ENCODE measurements at places on chromosomes 4 and X.
A peak's percentile ranks its signal among the peaks of the same experiment; 100 is the strongest.

DNA sequence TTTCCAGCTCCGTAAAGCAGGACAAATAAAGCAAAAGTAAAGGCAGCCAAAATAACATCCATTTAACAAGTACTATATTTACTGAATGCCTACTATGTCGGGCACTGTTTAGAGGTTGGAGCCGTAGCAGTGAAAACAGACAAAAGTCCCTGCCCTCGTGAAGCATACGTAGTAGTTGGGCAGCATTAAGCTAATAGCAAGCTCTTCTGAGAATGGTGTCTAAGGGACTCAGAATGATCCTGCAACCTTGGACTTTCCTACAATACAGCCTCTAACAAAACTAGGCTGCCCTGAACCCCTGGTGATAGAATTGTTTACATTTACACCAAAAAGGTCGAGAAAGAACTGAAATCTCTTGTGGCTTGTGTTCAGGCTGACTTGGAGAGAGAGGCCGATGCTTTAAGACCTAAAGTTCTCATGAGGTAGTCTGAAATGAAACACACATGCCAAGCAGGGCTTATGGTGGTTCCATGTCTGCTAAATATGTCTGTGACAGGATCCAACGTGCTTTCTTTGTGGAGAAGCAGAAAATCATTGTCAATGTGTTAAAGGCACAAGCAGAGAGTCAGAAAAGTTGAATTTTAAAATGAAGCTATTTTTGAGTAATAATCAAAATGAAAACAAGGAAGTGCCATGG, 898 bp upstream of the PDGFC start:
- DNase-seq, result no peak

DNA sequence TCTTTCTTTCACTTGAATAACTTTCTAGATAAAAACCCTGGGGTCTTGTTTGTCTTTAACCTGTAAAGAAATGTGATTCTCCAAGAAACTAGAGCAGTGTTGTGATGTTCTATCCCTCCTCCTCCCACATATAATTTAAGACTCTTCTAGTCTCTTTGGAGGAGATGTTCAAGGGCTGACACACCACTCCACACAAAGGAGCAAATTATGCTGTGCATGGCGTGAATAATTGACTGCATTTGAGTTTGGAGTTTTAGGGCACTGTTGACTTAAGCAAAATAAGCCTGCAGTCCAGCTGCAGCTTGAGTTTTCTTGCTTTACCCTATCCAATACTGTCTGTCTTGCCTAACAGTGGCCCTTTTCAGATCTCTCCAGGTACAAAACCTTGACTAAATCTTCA, 119.7 kb downstream of the CHRDL1 start:
- DNase-seq, result no peak

DNA sequence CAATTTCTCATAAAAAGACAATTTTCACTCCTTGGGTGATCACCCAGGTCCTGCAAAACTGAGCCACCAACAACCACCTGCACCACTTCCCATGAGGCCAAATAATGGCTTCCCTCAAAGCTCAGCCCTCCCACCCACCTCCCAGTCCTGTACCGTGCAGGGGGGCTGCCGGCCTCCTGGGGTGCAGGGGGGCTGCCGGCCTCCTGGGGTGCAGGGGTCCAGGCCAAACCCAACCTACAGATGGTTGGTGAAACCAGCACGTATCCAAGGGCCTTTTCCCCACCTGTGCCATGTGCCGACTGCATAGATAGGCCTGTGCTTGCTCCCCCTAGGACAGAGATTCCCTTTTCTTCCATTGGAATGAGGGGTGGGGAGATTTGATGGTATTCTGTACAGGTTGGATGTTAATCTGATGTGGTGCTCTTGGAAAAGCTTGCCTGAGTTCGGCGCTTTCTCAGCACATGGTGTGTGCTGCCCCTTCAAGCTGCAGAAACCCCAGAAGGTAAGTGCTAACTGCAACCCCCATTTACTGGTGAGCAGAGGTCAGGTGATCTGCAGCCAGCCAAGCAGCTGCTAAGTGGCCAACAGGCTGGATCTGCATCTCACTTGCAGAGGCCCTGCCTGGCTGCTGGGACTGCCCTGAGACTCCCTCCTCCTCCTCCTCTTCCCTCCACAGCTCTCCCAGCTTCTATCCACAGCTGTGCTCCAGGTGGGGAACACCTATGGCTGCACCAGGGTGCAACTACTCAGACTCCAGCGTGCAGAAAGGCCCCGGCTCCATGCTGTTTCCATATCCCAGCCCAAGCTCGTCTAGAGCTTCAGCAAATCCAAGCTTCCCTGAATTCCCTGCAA, 38.8 kb downstream of the FRG1 start:
- DNase-seq, result no peak

- no peak for DNase-seq
Measured at GRCh38 chr4:184066584-184067300, 150.9 kb downstream of the ENPP6 start.

DNA sequence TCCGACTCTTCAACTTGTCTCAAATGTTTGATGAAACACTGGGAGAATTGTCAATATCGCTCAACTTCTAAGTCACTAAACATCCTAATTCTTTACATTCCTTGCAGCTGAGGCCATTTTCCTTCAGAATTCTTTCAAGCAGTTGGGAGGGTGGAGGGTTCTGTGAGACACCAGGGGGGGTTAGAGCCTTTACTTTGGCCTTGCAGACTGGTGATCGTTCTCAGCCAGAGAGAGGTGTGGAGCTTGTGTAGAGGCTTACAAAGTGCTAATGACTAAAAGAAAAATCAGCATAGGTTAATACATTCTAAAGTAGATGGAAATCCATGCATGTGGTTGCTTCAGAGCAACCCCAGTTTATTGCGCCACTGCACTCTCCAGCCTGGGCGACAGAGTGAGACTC, 21.3 kb upstream of the SOX3 start:
- DNase-seq, result no peak

- no peak for DNase-seq
Measured at GRCh38 chrX:22122510-22122909, 90.4 kb downstream of the PHEX start.

GRCh38 chr4:57190601-57191481, 80.7 kb upstream of the IGFBP7 start:
- peak; percentile 39 for DNase-seq

GRCh38 chr4:63085091-63085490, 1324.2 kb downstream of the TECRL start:
- DNase-seq, result no peak

Data from CMK (cell line).